Posterior vena cava (tissue), 2 donors: ENCODE measurements at places on chromosomes 4 and X. TPM values are rescaled to one million over a fixed set of nuclear protein-coding genes. Genes with fewer than 3 reads are reported as not detected.
A peak's percentile ranks its signal among the peaks of the same experiment; 100 is the strongest.

DNA sequence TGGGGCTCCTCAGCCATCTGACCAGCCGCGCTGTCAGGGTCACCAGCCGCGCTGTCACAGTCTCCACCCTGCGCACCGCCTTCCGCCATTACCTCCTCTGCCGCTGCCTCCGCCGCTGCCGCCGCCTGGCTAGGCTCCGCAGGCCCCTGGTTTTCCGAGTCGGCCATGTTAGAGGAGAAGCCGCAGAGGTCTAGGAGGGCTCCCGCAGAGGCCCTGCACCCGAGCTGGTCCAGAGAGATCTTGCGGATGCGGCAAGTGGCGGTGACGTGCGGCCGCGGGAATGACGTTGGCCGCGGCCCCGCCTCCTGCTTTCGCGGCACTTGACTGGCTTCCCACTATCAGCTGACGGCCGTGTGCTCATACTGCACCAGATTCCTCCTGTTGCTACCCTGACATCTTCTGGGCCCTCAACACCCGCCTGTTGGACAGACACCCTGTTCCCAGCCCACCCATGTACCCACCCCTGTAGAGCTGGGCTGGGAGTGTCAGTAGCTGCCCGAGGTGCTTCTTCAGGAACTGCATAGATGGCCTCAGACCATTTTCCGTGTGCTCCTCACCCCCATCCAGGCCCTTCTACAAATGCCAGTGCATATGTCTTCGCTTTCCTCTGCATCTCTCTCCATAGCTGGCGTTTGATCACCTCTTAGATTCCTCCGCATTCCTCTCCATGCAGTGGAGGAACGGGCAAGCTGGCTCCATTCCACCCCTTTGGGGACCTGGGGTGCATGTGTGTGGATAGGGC lies at the start of gene NAP1L5:
Gene NAP1L5, minus strand, starts transcription at position 242 of the 742 bp plus-strand sequence. Its CDS starts 75 bp downstream, at position 167.
- DNase-seq, result peak; percentile 91

- no peak for DNase-seq
Measured at GRCh38 chr4:80097400-80098177, 24.6 kb upstream of the ANTXR2 start.

- no peak for DNase-seq
Measured at GRCh38 chr4:85476381-85476780, 1.4 kb downstream of the ARHGAP24 start.

GRCh38 chrX:10079231-10079630 lies 77.5 kb upstream of the CLCN4 start:
- DNase-seq, result no peak

GRCh38 chrX:67734111-67734753 lies 190.4 kb downstream of the AR start:
- no peak for DNase-seq

GRCh38 chrX:54721424-54721823 lies 76.6 kb downstream of the ITIH6 start:
- DNase-seq, result no peak

DNA sequence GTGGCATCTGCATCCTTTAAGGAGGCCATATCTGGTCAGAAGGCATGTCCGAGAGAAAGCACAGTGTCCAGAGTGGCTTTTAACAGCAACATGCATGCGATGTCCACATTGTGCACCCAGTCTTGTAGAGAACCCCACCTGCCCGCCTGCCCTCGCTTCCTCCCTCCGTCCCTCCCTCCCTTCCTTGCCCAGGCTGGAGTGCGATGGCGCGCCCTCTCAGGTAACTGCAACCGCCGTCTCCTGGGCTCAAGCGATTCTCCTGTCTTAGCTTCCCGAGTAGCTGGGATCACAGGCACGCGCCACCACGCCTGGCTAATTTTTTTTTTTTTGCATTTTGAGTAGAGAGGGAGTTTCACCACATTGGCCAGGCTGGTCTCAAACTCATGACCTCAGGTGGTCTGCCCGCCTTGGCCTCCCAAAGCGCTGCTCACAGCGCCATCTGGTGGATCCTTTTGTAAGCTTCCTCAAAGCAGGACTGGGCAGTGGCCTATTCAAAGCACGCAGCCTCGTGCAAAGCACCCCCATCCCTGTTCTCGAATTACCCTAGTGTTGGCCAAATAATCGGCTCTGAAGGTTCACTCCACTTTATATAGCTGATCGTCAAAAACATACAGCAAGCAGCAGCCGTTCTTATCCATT lies 15.0 kb downstream of the BRCC3 start:
- no peak for DNase-seq

GRCh38 chr4:114386637-114387233 lies 211.9 kb upstream of the UGT8 start:
- DNase-seq, result no peak

DNA sequence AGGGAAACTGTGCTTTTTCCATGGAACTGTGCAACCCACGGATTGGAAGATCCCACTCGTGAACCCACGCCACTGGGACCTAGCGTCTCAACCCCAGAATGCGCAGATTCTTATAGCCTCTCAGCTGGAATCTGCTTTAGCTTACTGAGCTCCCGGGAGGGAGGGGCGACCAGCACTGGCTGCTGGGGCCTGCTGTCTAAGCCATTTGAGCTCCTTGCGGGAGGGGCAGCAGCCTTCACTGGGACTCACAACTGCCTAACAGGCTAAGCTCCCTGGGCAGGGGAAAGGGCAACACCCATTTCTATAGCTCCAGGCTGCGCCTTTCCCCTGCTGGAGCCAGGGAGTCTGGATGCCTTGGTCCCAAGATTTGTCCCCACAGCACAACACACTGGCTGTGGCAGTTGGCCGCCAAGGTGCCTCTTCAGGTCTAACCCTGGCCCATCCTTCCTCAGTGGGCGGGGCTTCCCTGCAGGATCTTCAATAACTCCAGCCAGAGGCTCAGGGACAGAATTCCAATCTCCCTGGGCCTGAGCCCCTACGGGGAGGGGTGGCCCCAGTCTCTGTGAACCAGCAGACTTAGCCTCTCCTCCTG lies 451.7 kb upstream of the PITX2 start:
- DNase-seq, result peak; percentile 48

GRCh38 chr4:87077914-87078585 lies 142.4 kb downstream of the KLHL8 start:
- no peak for DNase-seq

GRCh38 chrX:105526431-105526830 lies 295.9 kb upstream of the NRK start:
- DNase-seq, result no peak

DNA sequence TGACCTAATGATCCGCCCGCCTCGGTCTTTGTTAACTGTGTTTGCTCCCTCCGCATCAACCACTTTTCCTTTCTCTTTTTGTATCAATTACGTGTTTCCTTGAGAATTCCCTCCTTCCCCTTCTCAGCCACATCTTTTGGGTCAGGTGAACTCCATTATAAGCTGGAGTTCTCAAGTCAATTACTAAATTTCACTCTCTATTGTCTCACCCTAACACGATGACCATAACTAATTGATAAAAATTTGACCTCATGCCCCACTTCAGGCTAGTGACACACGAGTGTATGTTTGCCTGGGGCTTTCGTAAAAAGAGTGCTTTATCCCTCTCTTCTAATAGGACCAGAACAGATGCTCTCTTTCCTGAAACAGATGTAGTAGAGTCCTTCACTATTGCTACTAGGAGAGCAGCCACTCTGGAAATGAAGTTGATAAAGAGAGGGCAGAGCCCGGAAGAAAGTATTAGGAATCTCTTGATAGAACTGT lies 403.6 kb upstream of the ANXA10 start:
- DNase-seq, result no peak

- DNase-seq, result peak; percentile 74
Measured at GRCh38 chr4:1414831-1415680, 8.8 kb upstream of the NKX1-1 start.

DNA sequence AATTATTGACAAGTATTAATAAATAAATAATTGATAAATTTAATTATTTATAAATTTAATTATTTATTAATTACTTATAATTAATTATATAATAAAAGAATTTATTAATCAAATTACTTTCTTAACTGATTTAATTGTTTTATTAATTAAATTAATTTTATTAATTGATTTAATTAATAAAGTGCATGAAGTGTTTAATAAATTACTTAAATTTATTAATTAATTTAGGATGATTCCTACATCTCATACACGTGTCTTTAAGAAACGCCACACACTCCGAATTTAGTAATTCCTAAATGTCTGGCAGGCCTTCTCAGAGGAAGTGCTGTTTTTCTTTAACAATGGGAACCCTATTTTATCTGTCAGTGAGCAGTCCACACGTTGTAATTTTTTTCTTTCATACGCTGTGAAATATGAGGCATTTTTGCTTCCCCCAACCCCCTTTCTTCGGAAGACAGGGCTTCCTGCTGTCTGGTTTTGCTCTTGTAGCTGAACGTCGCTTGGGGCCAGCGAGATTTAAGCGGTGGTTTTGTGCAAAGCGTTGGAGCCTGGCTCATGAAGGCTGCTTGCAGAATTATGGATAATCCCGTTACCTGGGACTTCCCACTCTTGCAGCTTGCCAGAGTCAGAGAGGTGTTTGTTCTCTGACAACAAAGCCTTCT lies 46.8 kb downstream of the CRLF2 start:
- DNase-seq, result no peak

DNA sequence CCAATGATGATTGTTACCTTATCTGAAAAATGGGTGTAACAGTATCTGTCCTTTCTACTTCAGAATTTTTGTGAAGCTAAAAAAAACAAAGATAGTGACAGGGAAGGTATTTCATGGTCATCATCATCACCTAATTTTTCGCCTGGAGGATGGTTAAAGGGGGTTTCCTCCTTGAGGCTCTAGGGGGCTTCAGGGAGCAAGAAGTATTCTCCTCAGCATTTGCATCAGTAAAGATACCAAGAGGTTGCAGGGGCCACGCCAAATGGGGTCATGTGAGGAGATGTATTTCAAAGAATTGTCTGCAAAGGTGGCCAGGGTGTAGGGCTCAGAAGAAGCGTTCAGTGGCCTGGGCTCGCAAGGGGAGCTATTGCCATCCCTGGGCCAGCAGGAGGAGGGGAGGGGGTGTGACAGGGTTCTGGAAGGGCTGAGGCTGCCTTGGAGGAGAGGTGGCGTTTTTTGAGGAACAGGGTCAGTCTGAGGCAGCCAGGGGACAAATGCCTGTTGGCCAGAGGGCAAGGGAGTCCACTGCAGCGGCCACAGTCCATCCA lies 7.3 kb upstream of the NSG1 start:
- DNase-seq, result peak; percentile 53

DNA sequence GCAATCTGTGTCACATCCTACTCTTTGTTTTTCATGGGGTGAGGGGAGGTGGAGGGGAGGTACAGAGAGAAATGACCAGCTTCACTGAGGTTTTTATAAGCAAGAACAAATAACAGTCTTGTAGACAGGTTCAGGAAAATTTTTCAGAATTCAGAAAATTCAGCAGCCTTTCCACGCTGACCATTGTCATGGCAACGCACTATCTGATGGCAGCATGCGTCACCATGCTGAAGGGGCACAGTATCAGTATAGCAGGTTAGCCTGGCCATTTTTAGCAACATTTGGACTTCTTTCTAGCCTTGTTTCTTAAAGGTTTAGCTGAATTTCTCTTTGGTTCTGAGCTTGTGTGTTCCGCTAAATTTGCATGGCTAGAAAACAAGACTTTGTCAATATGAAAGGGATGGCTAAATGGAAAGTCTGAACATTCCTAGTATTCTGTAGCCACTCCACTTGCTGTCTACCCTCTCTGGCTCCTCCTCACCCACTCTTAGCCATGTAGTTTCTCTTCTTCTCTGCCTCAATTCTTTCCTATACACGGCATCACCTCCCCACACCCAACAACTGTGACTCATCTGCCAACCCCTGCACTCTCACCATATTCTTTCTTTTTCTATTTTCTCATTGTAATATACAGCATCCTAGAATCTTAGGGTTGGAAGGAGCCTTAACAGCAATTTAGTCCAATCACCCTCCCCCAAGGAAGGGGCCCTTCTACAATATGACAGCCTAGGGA lies 42.7 kb upstream of the CITED1 start:
- no peak for DNase-seq

DNA sequence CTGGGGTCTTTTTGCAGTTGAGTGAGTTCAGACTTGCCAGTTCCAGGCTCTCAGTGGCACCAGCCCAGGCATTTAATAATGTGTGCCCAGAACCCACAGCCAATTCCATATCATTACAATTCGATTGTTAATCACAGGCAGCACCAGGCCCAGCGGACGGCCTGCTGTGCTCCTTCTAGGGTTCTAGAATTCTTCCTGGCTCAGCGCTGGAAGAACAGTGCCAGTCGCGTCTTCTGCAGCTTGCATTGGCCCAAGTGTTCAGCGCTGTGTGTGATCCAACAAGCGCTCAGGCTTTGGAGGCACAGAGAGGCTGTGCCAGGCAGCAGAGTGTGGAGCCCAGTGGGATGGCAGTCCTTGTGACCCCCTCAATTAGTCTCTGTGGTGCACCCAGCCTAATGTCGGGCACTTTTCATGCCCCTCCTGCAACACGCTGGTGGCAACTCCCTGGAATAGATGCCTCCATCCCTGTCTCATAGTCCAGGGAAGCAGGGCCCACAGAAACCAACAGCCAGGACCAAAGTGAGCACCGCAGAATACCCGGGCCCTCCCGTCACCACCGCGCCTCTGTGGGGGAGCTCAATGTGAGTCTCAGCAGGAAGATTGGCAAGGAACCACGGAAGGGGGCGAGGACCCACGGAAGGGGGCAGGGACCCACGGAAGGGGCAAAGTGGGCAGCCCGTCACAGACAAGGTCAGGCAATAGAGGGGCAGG lies 193.2 kb downstream of the AFAP1 start:
- no peak for DNase-seq

- no peak for DNase-seq
Measured at GRCh38 chrX:155231163-155231562, 14.9 kb downstream of the VBP1 start.

GRCh38 chr4:95742872-95743271 lies 97.0 kb upstream of the PDHA2 start:
- DNase-seq, result no peak

DNA sequence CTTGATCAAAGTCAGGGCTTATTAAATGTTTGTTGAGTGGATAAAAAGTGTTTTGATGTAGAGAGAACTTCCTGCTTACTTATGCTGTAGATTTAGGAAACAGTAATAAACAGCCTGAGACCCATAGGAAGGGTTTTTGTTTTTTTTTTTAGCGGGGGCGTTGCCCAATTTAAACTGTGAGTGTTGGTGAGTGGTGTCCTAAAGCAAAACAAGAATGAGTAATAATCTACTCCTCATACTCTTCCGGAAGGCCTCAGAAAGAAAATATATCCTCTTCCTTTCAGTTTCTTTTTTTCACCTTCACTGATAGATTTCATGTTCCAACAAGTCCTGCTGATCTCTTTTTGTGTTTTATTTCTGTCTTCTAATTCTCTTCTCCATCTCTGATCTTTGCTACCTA lies 104.4 kb upstream of the SCML1 start:
- DNase-seq, result no peak

GRCh38 chrX:103883533-103883932 lies 51.5 kb upstream of the RAB9B start:
- DNase-seq, result no peak

GRCh38 chr4:83207497-83208101 lies 77.0 kb downstream of the COQ2 start:
- DNase-seq, result no peak

The GAGE12H gene
- total RNA-seq, result not detected

The TAF9B gene
- 28.3 TPM for total RNA-seq

The PWWP3B gene
- 0.93 TPM for total RNA-seq

The CXCL11 gene
- total RNA-seq, result 0.14 TPM

The ZNF185 gene
- total RNA-seq, result 2.8 TPM

The TMEM271 gene
- total RNA-seq, result not detected

The TMEM31 gene
- total RNA-seq, result not detected

The MTMR8 gene
- 4.9 TPM for total RNA-seq

The JCHAIN gene
- 8.8 TPM for total RNA-seq

The SPATA18 gene
- 5.8 TPM for total RNA-seq

The SHOX gene
- not detected for total RNA-seq
